ENCODE measurements at places on chromosomes 5 and 9. TPM values are rescaled to one million over a fixed set of nuclear protein-coding genes. Genes with fewer than 3 reads are reported as not detected.

DNA sequence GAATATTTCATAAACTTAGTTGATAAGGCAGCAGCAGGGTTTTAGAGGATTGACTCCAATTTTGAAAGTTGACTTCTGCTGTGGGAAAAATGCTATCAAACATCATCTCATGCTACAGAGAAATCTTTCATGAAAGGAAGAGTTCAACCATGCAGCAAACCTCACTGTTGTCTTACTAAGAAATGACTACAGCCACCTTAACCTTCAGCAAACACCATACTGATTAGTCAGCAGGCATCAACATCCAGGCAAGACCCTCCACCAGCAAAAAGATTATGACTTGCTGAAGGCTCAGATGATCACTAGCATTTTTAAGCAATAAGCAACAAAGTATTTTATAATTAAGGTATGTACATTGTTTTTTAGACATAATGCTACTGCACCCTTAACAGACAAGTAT lies 7.6 kb downstream of the TMEM174 start:
- no peak overlapping the region for H3K27ac ChIP-seq
- no peak for DNase-seq
- H3K27me3 ChIP-seq: no peaks in the 10 kb centered on the region
- no peaks in the 10 kb centered on the region for H3K36me3 ChIP-seq
- peaks cover 7% of the 10 kb centered on the region for H3K4me1 ChIP-seq

IQGAP2 gene
- total RNA-seq: 49.5 TPM

PDGFRB gene
- 34.2 TPM for total RNA-seq

IL5 gene
- total RNA-seq: not detected

DNA sequence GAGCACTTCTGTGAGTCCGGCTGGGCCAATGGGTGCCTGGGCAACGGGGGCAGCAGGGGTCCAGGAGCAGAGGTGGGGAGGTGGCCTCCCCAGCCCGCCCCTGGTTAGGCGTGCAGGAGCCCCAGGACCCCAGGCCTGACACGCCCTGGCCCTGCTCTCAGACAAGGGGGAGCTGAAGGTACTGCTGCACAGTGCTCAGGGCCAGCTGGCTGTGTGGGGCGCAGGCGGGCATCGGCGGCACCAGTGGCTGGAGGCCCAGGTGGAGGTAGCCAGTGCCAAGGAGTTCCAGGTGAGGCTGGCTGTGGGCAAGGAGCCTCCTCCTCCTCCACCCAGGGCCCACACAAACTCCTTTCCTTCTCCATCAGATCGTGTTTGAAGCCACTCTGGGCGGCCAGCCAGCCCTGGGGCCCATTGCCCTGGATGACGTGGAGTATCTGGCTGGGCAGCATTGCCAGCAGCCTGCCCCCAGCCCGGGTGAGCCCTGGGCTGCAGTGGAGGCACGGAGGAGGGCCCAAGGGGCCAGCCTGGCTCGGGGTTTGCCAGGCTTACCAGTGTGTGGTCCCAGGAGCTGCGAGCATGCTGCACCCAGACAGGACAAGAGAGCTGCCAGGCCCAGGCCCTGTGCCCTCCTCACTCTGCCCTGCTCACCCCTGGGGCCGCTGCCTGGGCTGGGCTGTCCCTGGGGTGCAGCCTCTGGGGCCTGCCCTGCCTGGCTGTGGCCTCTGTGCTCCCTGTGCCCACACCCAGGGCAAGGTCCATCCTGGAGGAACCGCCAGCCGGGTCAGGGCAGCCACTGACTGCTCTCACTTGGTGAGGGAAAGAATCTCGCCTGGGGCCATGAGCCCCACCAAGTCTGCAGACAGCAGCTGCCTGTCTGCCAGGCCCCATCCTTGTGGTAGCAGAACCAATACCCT lies 7.0 kb downstream of the MAMDC4 start:
- no peak overlapping the region for H3K4me3 ChIP-seq
- peak; percentile 92 for DNase-seq
- H3K36me3 ChIP-seq: peaks cover 15% of the 10 kb centered on the region
- H3K27me3 ChIP-seq: no peaks in the 10 kb centered on the region

DNA sequence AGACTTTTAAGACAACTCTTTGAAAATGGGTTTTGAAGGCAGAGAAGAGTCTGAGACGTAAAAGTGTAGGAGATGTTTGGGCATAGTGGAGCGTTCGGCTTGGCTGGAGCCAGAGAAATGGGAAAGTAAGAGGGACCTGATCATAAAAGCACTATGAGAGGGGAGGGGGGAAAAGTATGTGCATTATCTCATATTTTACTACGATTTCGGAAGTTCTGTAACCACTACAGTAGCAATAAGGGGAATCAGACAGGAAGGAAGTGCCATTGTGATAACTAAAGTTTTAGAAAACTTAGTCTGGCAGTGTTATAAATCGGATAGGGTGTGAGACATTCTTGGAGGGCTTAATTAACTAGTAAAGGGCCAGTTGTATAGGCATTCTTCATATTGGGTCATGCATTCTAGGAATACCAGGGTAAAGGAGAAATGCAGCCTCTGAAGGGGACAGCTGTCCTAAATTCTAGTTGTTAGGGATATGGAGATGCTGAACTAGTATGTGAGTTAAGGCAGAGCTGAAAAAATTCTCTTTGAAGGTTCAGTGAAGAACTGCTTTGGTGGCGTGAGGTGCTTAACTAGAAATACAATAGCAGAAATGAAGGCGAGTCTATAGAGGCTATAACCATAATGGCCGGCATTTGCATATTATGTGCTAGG lies 83.8 kb upstream of the FREM1 start:
- H3K4me1 ChIP-seq: peaks cover 9% of the 10 kb centered on the region
- DNase-seq: no peak
- no peaks in the 10 kb centered on the region for H3K36me3 ChIP-seq
- H3K4me3 ChIP-seq: no peak overlapping the region
- no peak overlapping the region for H3K27ac ChIP-seq

ZDHHC11B gene
- total RNA-seq: 8.9 TPM

DNA sequence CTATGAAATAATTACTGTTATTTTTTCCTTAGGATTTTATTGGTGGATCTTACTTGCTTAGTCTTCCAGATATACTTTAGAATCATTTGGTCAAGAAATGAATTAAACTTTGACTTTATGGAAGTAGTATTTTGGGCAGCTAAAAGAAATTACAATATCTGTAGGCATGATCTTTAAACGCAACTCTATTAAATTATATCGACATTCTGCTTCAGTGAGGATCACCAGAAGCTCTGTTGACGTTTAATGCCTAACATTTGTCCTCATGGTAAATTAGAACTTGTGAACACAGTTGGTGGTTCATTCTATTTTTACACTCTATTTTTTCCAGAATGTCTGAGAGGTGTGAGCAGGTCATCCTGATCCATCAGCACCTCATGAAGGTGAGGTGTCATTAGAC lies 211.6 kb downstream of the TMEM167A start:
- H3K4me3 ChIP-seq: no peak overlapping the region
- no peak overlapping the region for H3K27ac ChIP-seq
- no peaks in the 10 kb centered on the region for H3K4me1 ChIP-seq

DNA sequence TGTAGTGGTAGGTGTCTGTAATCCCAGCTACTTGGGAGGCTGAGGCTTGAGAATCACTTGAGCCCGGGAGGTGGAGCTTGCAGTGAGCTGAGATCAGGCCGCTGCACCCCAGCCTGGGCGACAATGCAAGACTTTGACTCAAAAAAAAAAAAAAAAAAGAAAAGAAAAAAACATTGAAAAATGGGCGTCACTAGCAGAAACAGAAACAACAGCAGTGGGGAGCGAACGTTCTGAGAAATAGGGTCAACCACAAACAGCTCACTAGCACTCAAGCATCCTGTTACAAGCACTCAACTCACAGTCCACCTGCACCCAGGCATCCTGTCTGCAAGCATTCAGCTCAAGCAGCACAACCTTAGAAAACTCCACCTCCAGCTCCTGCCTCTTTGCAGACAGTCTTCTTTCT lies 17.2 kb downstream of the TRIM14 start:
- DNase-seq: no peak
- H3K27me3 ChIP-seq: no peaks in the 10 kb centered on the region
- no peak overlapping the region for H3K4me3 ChIP-seq

RNF208 gene
- total RNA-seq: 0.78 TPM

DNA sequence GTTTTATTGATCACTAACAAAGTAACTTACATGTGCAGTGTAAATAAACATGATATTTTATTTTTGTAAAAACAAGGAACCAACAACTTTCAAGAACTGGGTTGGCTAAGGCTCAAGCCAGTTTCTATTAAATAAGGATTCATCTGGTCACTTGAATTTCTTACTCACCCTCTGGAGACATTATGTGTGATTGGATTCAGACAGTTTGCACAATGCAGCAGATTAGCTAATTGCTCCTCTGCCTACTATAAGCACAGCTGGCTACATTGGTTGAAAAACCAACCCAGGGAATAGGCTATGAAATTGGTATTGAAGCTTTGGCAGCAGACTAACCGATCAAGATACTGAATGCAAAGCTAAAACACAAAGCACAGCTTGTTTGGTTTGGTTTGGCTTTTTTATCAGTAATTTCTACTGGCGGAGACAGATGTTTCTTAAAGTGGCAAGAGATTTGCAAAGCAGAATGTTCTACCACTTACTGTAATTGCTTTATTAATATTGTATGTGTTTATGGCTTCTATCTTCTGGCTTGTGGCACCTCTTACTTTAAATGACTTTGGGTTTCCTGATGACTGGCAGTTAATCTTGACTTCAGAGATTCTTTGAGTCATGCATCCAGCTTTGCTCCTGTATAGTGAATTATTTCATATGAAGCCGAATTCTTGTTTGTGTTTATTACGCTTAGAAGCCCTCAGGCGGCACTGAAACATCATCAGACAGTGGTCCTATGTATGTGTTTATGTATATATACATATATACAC lies 231.5 kb downstream of the MPDZ start:
- H3K27me3 ChIP-seq: no peaks in the 10 kb centered on the region
- no peak overlapping the region for H3K4me3 ChIP-seq
- no peaks in the 10 kb centered on the region for H3K4me1 ChIP-seq
- no peak overlapping the region for H3K27ac ChIP-seq

DNA sequence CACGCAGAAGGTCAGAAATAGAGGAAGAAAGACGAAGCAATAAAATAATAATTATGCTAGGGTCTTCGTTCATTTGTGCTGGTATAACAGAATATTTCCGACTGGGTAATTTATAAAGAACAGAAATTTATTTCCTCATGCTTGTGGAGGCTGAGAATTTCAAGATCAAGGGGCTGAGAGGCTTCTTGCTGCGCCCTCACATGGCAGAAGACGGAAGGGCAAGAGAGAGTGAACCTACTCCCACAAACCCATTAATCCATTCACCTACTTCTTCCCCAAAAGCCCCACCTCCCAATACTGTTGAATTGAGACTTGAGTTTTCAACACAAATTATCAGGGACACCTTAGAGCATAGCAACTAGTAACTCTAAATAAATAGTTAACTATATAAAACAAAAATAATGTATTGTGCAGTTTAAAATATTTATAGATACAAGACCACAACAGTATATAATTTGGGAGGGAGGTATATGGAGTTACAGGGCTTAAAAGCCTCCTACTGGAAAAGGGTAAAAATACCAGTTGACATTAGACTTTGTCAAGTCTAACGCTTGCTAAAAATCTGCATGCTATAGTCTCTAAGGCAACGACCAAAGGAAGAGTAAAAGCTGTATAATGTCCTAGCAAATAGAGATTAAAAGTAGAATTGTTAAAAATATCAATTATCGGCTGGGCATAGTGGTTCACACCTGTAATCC lies 40.3 kb upstream of the NAA35 start:
- no peaks in the 10 kb centered on the region for H3K27me3 ChIP-seq
- DNase-seq: peak; percentile 19
- H3K27ac ChIP-seq: no peak overlapping the region
- no peaks in the 10 kb centered on the region for H3K4me1 ChIP-seq
- H3K36me3 ChIP-seq: no peaks in the 10 kb centered on the region
- H3K4me3 ChIP-seq: no peak overlapping the region

CCNO gene
- 7.3 TPM for total RNA-seq

DNA sequence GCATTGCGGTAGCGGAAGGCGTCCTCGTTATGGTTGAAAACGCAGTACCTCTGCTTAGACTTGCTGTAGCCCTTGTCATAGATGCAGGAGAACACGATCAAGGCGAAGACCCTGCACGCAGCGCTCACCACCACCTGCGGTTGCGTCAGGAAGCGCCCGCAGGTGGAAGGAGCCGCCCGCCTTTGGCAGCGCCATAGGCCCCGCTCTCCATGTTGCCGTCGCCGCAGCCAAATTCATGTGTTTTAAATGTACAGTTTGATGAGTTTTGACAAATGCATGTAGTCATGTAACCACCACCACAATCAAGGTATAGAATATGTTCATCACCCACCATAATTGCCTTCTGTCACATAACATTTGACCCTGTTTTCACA lies 84.9 kb upstream of the CEP78 start:
- peaks cover under 1% of the 10 kb centered on the region for H3K4me1 ChIP-seq
- H3K4me3 ChIP-seq: no peak overlapping the region
- DNase-seq: no peak
- no peak overlapping the region for H3K27ac ChIP-seq
- no peaks in the 10 kb centered on the region for H3K36me3 ChIP-seq
- no peaks in the 10 kb centered on the region for H3K27me3 ChIP-seq

QRFP gene
- not detected for total RNA-seq

DBH gene
- total RNA-seq: not detected

SLC44A1 gene
- 39.4 TPM for total RNA-seq

GRCh38 chr9:87479801-87480201 lies 17.9 kb upstream of the DAPK1 start:
- DNase-seq: peak; percentile 15
- no peaks in the 10 kb centered on the region for H3K27me3 ChIP-seq
- H3K4me1 ChIP-seq: no peaks in the 10 kb centered on the region
- no peaks in the 10 kb centered on the region for H3K36me3 ChIP-seq
- H3K27ac ChIP-seq: no peak overlapping the region
- H3K4me3 ChIP-seq: no peak overlapping the region

ACER2 gene
- 5.3 TPM for total RNA-seq

DNA sequence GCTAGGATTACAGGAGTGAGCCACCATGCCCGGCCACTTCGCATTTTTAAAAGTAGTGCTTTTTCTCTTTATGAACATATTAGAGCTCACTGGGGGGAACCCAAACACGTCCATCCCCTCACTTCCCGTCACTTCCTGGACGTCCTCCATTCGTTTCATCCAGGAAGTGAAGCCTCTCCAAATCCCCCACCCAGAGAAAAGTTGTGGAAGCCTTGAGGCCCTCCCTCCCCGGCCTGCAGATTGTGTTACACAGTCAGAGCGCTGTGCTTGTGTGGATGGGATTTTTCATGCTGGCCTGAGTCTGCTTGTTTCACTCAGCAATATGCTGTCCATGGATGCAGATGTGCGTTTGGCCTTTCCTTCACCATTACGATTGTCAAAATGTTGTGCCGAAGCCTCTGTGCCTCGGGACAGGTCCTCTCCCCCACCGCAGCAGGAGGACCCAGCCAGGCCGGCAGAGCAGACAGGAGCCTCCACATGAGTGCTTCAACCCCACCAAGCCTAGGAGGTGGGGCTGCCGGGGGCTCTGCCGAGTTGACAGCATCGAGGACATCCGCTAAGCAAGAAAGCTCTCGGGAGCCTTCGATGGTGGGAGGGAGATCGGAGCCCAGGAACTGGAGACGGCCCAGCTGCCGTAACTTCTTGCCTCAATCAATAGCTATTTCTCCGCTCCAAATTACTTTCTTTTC lies 121.6 kb upstream of the PPP1R26 start:
- H3K36me3 ChIP-seq: no peaks in the 10 kb centered on the region
- no peak overlapping the region for H3K27ac ChIP-seq
- no peak overlapping the region for H3K4me3 ChIP-seq
- no peaks in the 10 kb centered on the region for H3K4me1 ChIP-seq
- H3K27me3 ChIP-seq: no peaks in the 10 kb centered on the region

GRCh38 chr9:109496841-109497225 lies 1.3 kb downstream of the PTPN3 start:
- peaks cover 44% of the 10 kb centered on the region for H3K4me1 ChIP-seq
- no peaks in the 10 kb centered on the region for H3K27me3 ChIP-seq
- H3K36me3 ChIP-seq: no peaks in the 10 kb centered on the region
- no peak overlapping the region for H3K4me3 ChIP-seq
- DNase-seq: no peak
- H3K27ac ChIP-seq: peak overlapping the region; percentile 81

TPPP gene
- 2.6 TPM for total RNA-seq
